ENCODE measurements at places on chromosomes 7 and 10. TPM values are rescaled to one million over a fixed set of nuclear protein-coding genes. Genes with fewer than 3 reads are reported as not detected.

SHH gene
- not detected for total RNA-seq

MCM10 gene
- total RNA-seq: 69.0 TPM

VSTM4 gene
- 0.09 TPM for total RNA-seq

TLX1 gene
- not detected for total RNA-seq

ST8SIA6 gene
- not detected for total RNA-seq

TASOR2 gene
- 61.4 TPM for total RNA-seq

RASA4B gene
- 26.0 TPM for total RNA-seq

EEF1AKMT2 gene
- 25.7 TPM for total RNA-seq

PLCE1 gene
- not detected for total RNA-seq

POP7 gene
- total RNA-seq: 48.1 TPM

OIT3 gene
- not detected for total RNA-seq

DMBT1 gene
- not detected for total RNA-seq

TEX36 gene
- total RNA-seq: not detected

ZNF503 gene
- total RNA-seq: 0.31 TPM

RSPH10B2 gene
- total RNA-seq: 0.63 TPM

ORC5 gene
- 22.1 TPM for total RNA-seq

CNNM1 gene
- total RNA-seq: 1.2 TPM

GUSB gene
- 48.6 TPM for total RNA-seq

TBRG4 gene
- total RNA-seq: 197 TPM

IFRD1 gene
- total RNA-seq: 54.5 TPM

STEAP1B gene
- not detected for total RNA-seq

VWC2 gene
- not detected for total RNA-seq

POLR2J2 gene
- total RNA-seq: 13.8 TPM

PIK3AP1 gene
- 4.7 TPM for total RNA-seq
